ENCODE measurements at places on chromosomes 1 and 21. TPM values are rescaled to one million over a fixed set of nuclear protein-coding genes. Genes with fewer than 3 reads are reported as not detected.

DNA sequence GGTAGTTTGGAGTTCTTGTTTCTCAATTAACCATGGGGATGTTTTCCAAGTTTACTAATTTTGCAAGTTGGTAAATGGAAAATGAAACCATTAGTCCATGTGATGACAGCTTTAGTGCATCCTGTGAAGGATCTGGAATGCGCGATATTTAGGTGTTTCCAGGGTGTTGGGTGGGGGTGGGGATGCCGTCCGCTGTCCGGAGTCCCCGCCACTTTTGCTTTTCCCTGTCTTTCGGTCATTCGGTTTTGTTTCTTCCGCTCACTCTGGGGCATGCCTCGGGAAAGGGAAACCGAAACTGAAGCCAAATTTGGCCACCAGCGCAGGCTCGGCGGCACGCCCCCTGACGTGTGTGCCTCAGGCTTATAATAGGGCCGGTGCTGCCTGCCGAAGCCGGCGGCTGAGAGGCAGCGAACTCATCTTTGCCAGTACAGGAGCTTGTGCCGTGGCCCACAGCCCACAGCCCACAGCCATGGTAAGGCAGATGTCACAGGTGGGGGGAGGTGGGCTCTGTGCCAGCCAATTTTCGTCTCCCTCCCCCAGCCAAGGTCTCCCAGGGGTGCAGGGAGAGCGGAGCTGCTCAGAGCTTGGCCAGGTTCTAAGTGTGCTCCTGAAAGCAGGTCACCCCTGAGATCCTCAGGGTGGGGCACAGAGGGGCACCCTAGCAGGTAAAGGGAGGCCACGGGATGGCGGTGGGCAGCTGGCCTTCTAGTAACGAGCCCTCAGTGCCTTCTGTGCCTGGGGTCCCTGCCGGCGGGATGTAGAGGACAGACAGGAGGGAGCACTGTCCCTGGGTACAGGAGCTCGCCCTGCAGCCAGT lies at the start of gene ISG15:
Gene ISG15 (plus strand): TSS at position 393 of the 817 bp plus-strand sequence. CDS start 77 bp downstream, at position 470.
- H3K27me3 ChIP-seq = peaks cover 5% of the 10 kb centered on the region
- H3K36me3 ChIP-seq = peaks cover 7% of the 10 kb centered on the region
- peak; percentile 77 for DNase-seq
- peak within 1 kb of the TSS; percentile 97 for H3K27ac ChIP-seq
- H3K4me1 ChIP-seq = peaks cover 30% of the 10 kb centered on the region

Gene NHLH1
- total RNA-seq = 0.46 TPM

Gene KHDC4
- total RNA-seq = 105 TPM

Gene CASQ1
- not detected for total RNA-seq

All from activated B cell treated with CpG ODN at 0.5 μM for 24 hours (primary cell).